ENCODE measurements at places on chromosomes 7 and 10.
A peak's percentile ranks its signal among the peaks of the same experiment; 100 is the strongest.

DNA sequence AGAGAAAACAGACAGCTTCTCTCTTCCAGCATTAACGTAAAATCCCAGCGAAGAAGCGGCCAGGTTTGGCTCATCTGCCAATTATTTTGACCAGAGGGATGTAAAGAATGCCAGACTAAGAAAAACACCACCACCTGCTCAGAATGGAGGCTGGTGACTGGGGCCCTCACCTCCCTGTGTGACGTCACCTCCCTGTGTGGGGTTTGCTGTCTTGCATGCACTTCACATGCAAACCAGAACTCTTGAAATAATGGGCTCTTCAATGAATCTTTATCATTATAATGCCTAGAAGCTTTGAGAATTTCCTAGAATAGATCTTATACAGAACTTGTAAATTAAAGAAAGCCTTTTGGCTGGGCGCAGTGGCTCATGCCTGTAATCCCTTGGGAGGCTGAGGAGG, 101.8 kb upstream of the WAC start:
- DNase-seq: no peak

DNA sequence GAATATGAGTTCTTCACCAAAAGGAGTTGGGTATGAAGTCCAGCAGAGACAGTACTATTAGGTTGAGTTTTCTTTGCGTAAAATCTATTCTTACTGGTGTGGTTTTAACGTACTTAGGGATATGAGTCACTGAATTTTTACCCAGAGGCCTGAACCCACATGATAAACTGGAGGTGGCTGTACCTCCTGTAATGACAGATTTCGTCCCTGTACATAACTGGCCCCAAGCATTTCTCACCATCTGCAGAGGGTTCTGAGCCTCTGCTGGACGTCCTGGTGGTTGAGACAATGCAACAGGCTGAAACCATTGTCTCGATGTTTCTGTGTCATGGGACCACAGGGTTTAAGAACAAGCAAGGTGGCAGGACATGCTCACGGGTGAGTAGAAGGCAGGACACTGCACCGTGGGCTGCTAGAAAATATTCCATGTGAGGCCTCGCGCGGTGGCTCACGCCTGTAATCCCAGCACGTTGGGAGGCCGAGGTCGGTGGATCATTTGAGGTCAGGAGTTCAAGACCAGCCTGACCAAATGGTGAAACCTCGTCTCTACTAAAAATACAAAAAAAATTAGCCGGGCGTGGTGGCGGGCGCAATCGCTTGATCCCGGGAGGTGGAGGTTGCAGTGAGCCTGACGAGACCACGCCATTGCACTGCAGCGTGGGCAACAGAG, 233.9 kb downstream of the DNAJB6 start:
- no peak for DNase-seq

DNA sequence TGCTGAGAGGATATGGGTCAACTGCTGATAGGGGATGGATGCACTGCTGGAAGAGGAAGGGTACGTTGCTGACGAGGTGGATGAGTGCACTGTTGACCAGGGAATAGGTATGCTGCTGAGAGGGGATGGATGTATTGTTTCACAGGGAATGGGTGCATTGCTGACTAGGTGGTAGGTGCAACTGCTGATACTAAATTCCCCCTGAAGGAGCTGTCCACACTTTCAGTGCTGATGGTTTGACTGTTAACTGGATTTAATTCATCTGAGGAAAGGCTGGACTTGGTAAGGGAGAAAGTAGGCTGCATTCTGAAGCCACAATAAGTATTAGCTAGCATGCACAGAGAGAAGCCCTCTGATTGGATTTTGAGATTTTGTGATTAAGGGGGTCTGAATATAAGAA, 1196.8 kb upstream of the PHF14 start:
- no peak for DNase-seq

DNA sequence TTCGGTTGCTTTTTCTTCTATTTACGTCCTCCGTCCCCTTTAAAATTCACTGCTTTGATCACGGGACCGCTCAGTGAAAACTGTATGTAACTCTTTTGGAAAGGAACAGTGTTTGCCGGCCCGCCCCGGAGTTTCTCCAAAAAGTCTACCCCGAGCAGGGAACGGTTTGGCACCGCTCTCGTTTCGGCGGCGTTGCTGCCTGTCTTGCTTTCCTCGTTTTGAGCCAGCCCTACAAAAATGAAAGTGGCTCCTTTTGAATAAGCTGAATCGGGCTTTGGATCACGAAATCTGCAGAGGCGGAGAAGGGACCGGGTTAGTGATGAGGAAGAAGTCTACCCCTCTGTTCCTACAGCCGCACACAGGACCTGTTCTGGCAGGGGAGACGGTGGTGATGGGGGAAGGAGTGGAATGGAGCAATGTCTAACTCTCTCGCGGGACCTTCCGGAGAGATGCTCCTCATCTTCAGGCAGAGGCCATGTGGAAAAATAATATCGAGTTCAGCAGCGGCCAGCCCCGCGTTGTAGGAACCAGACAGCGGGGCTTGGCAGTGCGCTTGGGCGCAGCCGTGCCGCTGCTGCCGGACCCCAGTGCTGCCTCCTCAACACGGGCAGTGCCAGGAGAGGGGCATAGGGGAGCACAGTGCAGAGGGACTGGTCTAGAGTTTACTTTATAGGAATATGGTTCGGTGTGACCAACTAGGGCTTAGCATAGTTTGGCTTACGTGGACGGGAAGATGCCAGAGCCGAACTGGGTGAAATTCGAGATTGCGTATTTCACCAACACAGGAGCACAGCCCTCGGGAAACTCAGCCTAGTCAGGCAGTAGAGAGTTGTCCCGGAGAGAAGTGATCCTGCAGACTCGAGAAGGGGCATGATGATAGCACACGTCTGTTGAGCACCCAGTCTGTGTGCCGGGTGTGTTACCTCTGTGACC, 1.4 kb downstream of the HTRA1 start:
- DNase-seq: peak; percentile 63

DNA sequence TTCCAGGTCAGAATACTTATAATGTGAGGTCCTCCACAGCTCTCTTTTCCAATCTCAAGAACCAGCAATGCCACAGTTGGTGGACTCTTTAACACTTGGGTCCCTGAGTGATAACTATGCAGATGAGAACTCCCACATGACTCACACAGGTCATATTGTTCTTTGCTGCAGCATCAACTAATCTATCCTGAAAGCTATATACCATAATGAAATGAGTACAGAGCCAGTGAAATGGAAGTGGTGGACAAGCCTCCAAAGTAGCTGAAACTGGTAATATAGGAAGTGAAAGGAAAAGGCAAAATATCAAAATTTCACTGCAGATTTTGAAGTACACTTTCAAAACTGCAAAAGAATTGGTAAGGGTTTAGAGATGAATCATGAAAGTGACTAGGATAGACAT, 45.6 kb downstream of the SORCS1 start:
- no peak for DNase-seq
